ENCODE measurements at places on chromosomes 3 and 15.

GRCh38 chr3:142940472-142940871 lies 23.0 kb downstream of the PAQR9 start:
- peaks cover 10% of the 10 kb centered on the region for H3K4me1 ChIP-seq
- no peak overlapping the region for H3K4me3 ChIP-seq
- H3K27ac ChIP-seq, result no peak overlapping the region
- H3K36me3 ChIP-seq, result no peaks in the 10 kb centered on the region
- DNase-seq, result no peak

DNA sequence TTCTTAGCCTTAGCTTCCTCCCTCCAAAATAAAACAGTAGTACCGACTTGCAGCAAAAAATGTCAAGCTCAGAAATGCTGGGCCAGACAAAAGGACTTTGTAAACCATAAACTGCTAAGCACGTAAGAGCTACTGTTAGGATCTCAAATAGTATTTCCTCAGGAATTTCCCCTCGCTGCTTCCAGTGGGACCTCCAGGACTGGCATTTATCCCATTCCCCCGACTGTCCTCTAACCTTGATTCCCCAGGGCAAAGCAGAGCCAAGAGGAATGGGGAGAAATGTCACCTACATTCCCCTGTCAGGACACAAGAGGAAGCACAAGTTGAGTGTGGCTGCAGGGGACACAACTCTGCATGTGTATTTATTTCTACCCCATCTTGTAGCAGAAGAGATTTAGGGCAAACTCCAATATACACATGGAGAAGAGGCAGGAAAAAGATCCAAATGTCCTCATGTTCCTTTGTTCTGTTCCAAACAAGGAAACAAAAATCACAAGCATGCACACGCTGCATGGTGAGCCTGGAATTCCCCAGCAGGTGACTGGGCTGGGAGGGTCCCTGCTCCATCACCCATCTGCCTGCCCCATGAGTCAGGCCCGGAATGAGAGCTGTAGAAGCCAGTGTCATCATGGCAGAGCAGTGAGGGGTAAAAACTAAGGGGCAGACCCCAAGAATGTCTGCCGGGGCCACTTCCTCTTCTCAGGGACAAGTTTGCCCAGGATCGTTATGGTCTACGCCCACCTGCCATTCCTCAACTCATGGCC lies 4.2 kb downstream of the STOML1 start:
- H3K4me1 ChIP-seq, result peaks cover 65% of the 10 kb centered on the region
- H3K4me3 ChIP-seq, result no peak overlapping the region
- H3K27ac ChIP-seq, result peak overlapping the region; percentile 72
- no peak for DNase-seq
- no peaks in the 10 kb centered on the region for H3K36me3 ChIP-seq

DNA sequence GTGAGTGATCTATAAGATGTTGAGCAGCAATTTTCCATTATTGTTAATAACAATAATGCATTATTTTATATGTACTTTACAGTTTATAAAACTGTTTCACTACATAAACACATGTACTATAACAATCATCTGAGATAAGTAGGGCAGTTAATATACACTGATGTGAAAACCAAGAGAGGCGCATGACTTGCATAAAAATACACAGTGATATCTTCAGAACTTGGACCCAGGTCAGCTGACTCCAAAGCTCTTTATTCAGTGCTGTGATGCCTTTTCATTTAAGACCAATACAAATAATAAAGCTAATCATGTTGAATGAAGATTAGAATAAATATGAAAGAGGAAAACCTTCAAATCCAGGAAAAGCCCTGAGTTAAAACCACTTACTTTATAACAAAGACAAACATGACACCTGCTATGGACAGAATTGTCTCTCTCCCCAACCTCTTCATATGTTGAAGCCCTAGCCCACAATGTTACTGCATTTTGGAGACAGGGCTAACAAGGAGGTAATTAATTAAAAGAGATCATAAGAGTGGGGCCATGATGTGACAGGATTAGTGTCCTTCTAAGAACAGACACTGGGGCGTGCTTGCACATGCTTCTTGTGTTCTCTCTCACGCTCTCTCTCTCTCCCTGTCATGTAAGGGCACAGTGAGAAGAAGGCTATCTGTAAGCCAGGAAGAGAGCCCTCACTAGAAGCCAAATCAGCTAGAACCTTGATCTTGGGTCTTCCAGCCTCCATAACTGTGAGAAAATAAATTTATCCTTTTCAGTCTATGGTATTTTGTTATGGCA lies 55.8 kb upstream of the TSPAN3 start:
- no peaks in the 10 kb centered on the region for H3K36me3 ChIP-seq
- DNase-seq, result no peak
- no peaks in the 10 kb centered on the region for H3K27me3 ChIP-seq
- H3K4me1 ChIP-seq, result no peaks in the 10 kb centered on the region
- H3K27ac ChIP-seq, result no peak overlapping the region

DNA sequence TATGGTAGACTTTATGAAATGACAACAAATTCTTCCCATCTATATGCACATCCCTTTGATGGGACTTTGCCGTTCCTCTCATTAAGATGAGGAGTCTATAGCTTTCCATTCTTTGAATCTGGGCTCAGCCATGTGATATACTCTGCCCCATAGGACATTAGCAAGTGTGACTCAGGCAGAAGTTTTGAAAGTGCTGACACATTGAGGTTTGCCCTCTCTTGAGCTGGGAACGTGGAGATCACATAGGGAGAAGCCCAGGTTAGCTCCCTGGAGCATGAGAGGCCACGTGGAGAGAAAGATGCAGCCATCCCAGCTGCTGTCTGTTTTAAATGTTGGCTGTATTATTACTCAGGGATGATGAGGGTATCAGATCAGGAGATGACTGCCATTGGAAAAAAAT lies 67.7 kb upstream of the OXTR start:
- H3K27me3 ChIP-seq, result no peaks in the 10 kb centered on the region
- H3K4me1 ChIP-seq, result peaks cover 6% of the 10 kb centered on the region
- H3K4me3 ChIP-seq, result no peak overlapping the region
- no peak for DNase-seq
- H3K27ac ChIP-seq, result no peak overlapping the region

- DNase-seq, result no peak
- no peak overlapping the region for H3K4me3 ChIP-seq
- no peaks in the 10 kb centered on the region for H3K4me1 ChIP-seq
- H3K27ac ChIP-seq, result no peak overlapping the region
Observed at GRCh38 chr3:167773584-167773983, 38.1 kb downstream of the SERPINI1 start.

- H3K4me3 ChIP-seq, result no peak overlapping the region
- H3K27ac ChIP-seq, result no peak overlapping the region
- no peaks in the 10 kb centered on the region for H3K4me1 ChIP-seq
- no peaks in the 10 kb centered on the region for H3K36me3 ChIP-seq
Observed at GRCh38 chr3:40162616-40163015, 146.9 kb upstream of the EIF1B start.

DNA sequence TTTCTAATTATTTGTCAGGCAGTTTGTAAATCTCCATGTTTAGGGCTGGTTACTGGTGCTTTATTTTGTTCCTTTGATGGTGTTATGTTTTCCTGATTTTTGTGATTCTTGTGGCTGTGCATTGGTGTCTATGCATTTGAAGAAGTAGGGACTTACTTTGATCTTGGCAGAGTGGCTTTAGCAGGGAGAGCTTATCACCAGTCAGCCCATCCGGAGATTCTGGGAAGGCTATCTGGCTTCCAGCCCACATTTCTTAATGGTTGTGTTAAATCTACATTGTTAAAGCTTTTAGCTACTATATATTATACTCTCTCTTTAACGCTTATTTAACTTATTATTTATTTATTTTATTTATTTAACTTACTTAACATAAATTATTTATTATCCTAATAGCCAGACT lies 35.1 kb downstream of the FBXL2 start:
- H3K4me3 ChIP-seq, result no peak overlapping the region
- H3K4me1 ChIP-seq, result peaks cover 10% of the 10 kb centered on the region
- no peak overlapping the region for H3K27ac ChIP-seq

DNA sequence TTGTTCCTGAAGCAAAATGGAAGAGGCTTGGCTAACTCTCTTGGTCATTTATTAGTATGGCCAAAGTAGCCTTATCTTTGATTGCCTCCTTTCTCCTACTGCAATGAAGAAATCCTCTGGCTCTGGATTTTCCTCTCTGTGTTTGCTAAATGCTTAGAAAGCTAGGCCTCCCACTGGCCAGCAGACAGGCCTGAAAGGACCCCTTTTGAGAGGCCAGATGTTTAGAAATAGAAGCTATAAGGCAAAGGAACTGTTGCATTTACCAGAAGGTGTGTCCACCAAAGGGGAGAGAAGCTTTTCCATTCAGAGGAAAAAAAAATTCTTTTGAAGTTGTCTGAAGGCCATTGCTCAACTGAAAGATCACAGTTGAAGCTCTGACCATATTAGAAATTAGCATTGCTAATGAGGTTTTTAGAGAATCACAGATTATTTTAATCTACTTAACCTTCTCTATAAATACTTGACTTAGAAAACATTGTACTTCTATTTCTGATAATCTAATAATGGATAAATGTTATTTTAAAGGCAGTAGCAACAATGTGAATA lies 160.8 kb downstream of the SYNPR start:
- H3K27ac ChIP-seq, result no peak overlapping the region
- DNase-seq, result no peak
- H3K36me3 ChIP-seq, result no peaks in the 10 kb centered on the region

DNA sequence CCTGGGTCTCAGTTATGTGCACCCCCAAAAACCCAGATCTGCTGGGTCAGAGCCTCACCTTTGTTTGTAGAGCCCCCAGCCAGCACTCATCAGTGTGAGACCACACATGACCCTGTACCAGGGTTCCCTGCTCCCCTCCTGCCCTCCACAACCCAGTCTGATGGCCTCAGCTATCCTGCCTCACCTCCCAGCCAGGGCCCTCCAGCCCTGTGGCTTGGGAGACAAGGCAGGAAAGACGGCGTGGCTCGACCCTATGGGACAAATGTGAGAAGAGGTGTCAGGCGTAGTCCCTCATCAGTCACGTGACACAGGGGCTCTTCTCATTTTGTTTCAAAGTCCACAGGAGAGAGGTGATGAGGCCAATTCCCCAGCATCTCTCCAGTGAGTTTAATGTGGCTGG lies 28.3 kb upstream of the PRR23E start:
- no peak overlapping the region for H3K27ac ChIP-seq
- H3K36me3 ChIP-seq, result no peaks in the 10 kb centered on the region
- no peak overlapping the region for H3K4me3 ChIP-seq

DNA sequence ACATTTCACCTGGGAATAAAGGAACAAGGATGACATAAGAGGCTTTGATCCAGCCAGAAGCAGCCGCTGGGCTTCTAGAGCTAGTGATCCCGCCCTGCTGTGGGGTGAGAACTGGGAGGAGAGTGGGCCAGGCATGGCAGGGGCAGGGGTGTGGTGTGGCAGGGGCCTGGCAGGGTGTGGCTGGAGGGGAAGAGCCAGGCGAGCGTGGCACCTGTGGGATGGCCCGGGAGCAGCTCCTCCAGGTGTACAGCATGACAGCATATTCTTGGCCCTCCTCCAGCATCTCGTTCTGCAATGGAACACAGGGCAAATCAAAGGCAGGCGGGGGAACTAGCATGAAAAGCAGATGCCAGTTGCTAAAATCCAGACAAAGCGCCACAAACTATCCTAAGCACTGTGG lies 35.5 kb downstream of the CYFIP1 start:
- no peaks in the 10 kb centered on the region for H3K27me3 ChIP-seq
- no peak overlapping the region for H3K27ac ChIP-seq
- DNase-seq, result peak; percentile 81
- no peak overlapping the region for H3K4me3 ChIP-seq
- peaks cover 45% of the 10 kb centered on the region for H3K36me3 ChIP-seq

- H3K27ac ChIP-seq, result no peak overlapping the region
- no peak overlapping the region for H3K4me3 ChIP-seq
- DNase-seq, result no peak
- peaks cover 14% of the 10 kb centered on the region for H3K36me3 ChIP-seq
- no peaks in the 10 kb centered on the region for H3K4me1 ChIP-seq
- H3K27me3 ChIP-seq, result no peaks in the 10 kb centered on the region
Observed at GRCh38 chr15:68081869-68082505, 27.9 kb downstream of the PIAS1 start.

DNA sequence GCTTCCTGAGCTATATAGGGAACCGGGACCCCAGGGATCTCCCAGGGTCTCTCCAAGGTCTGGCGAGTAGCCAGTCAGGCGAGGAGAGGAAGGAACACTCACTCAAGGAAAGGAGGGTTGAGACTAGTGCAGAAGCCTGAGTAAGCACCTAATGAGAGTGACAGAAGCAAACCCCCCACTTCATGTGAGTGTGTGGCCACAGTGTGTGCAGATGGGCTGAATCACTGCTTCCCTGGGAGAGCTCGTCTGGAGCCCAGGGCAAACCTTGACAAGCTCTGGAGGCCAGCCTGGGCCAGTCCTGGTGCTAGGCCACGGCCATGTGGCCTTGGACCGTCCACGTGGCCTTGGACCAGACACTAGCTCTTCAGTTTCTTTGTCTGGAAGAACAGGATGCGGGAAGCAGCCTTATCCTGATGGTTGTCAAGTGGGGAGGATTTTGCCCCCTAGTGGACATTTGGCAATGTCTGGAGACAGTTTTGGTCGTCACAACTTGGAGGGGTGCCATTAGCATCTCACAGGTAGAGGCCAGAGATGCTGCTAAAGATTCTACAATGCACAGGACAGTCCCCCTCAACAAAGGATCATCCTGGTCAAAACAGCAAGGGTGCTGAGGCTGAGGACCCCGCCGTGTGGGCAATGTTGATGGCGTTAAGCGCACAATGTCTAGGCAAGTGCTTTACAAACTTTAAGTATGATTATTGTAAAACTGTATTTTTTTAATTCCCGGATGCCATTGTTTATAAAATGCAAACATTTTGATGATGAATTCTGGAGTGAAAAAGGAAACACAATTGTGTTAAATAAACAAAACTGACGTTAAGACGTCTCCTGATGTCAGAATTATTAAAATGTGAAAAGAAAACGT lies 34.8 kb upstream of the CTSH start:
- no peaks in the 10 kb centered on the region for H3K36me3 ChIP-seq
- DNase-seq, result no peak
- H3K27me3 ChIP-seq, result no peaks in the 10 kb centered on the region
- no peak overlapping the region for H3K4me3 ChIP-seq
- H3K4me1 ChIP-seq, result no peaks in the 10 kb centered on the region

- no peak for DNase-seq
- no peak overlapping the region for H3K27ac ChIP-seq
- H3K27me3 ChIP-seq, result no peaks in the 10 kb centered on the region
- H3K36me3 ChIP-seq, result no peaks in the 10 kb centered on the region
Observed at GRCh38 chr3:116886202-116886893, 176.8 kb downstream of the TUSC7 start.

DNA sequence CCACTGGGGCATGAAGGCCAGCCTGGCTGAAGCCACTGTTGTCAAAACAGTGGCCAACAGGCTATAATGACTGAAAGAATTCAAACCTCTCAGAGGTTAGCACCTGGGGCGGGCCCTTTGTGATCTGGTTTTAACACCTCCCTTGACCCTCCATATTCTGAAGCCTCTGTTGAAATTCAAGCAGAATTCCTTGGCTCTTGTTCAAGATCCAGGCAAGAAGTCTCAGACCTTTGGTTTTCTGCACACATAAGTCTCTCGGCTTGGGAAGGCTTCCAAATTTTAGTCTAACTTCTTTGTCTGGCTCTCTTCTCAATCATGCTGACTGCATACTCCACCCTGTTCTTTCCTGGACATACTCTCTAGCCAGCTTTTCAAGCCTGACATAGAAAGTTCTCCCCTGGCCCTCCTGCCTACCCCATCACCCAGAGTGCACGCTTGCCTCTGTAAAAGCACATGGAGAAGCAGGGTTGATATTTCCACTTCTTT lies 144.5 kb downstream of the PDZRN3 start:
- no peak overlapping the region for H3K27ac ChIP-seq
- no peak for DNase-seq
- H3K36me3 ChIP-seq, result no peaks in the 10 kb centered on the region
- no peak overlapping the region for H3K4me3 ChIP-seq
- H3K4me1 ChIP-seq, result no peaks in the 10 kb centered on the region
- peaks cover 5% of the 10 kb centered on the region for H3K27me3 ChIP-seq

- H3K4me3 ChIP-seq, result no peak overlapping the region
- H3K27me3 ChIP-seq, result no peaks in the 10 kb centered on the region
- H3K36me3 ChIP-seq, result peaks cover 58% of the 10 kb centered on the region
- DNase-seq, result no peak
- peaks cover 21% of the 10 kb centered on the region for H3K4me1 ChIP-seq
- H3K27ac ChIP-seq, result no peak overlapping the region
Observed at GRCh38 chr3:132628157-132628556, 31.1 kb downstream of the ACKR4 start.
